ENCODE measurements at places on chromosomes 16 and 17.

GRCh38 chr16:71707199-71707598 is 17.3 kb downstream of the PHLPP2 start:
- no peak for DNase-seq

DNA sequence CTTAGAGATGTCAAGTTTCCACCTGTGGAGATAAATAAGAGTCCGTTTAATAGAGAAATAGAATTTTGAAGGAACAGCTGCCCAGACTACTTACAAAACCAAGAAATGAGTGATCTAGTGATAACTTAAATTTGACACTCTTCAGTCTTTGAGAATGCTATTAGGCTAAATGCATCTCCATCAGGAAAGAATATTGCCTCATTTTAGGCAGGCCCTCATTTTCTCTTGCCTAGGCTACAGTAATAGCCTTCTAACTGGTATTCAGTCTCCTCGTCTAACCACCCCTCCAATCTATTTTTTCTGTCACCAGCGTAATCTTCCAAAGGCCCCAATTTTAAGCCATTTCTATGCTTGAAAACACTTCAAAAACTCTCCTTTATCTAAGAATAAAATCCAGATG is 537.8 kb upstream of the CA10 start:
- no peak for DNase-seq

- DNase-seq: no peak
These were observed 1.7 kb downstream of the RASD1 start for GRCh38 chr17:17494499-17494869.

DNA sequence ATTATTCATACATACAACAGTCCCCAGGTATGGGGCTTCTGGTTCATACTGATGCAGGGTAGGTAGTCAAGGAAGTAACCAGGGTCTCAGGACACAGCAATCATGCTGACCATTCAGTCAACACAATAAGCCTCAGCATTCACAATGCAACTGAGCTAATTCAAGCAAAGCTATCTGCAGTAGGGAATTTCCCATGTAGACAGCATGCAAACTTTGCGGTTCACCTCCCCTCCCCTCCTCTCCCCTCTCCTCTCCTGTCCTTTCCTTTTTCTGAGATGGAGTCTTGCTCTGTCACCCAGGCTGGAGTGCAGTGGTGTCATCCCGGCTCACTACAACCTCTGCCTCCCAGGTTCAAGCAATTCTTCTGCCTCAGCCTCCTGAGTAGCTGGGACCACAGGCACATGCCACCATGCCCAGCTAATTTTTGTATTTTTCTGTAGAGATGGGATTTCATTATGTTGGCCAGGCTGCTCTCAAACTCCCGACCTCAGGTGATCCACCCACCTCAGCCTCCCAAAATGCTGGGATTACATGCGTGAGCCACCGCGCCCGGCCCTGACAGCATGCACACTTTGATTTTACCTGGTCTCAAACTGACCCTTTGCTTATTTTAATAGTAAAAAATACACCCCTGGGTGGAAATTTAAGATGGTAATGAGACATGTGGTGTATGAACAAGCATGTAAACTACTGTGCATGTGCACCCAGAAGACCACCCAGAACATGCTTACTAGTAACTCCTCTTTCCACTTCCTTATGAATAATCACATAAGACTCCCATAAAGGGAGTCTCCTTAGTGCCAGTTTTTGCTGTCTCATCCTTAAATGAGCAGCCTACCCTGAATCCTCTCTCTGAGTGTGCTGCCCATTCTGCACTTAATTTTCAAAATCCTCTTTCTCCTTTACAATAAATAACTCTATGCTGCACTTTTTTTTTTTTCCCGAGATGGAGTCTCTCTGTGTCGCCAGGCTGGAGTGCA is 9.3 kb upstream of the RNF135 start:
- no peak for DNase-seq

DNA sequence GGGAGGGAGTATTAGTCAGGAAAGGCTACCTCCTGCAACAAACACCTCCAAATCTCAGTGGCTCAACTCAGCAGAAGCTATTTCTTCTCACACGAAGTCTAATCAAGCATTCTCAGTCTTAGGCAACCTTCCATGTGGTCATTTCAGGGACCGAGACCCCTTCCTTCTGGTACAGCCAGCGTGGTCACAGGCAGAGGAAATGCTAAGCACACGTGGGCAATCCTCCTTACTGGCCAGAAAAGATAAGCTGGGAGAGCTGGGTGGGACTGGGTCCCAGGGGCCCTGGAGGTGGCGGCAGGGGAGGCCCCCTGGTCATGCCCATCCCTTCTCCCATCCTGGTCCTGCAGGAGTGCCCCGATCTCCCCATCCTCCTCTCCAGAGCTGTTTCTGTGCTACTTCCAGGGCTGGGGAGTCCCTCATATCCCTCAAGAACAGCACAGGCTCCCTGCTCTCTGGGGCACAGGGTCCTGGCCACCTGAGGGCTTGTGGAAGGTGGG is 5.7 kb upstream of the CX3CL1 start:
- DNase-seq: no peak

- no peak for DNase-seq
These were observed 6.0 kb upstream of the CPD start for GRCh38 chr17:30372755-30373154.

DNA sequence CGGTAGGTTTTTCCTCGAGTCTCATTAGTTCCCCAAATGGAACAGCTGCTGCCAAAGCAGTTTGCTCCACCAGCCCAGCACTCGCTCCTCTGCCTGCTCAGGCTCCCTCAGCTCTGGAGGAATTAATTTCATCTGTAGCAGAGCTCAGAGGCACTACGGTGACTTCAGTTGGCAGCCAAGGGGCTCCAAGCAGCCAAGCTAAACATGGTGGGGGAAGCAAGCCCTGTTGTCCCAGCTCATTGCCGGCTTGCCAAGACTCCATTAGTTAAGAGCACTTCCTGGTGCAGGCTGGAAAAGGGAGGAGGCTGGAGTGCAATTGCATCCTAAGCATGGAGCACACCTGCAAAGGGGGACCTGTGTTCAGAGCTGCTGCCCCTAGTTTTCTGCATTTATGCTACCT is 78.7 kb upstream of the GPRC5B start:
- DNase-seq: no peak

DNA sequence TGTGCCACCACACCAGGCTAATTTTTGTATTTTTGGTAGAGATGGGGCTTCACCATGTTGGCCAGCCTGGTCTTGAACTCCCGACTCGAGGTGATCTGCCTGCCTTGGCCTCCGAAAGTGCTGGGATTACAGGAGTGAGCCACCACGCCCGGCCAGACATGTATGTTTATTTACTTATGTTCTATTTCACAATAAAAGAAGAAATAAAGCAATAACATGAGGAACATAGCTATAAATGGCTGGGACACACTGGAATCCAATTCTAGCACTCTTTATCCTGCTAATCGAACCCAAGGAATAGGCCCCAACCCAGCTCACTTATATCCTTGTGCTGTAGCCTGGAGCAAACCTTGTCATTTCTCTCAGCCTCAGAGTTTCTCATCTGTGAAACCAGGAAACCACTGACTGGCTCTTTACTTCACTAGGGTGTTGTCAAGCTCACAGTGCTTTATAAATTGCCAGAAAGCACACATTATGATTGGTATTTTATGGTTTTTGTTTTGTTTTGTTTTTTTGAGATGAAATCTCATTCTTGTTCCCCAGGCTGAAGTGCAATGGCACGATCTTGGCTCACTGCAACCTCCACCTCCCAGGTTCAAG is 4.3 kb upstream of the ODAD4 start:
- no peak for DNase-seq

DNA sequence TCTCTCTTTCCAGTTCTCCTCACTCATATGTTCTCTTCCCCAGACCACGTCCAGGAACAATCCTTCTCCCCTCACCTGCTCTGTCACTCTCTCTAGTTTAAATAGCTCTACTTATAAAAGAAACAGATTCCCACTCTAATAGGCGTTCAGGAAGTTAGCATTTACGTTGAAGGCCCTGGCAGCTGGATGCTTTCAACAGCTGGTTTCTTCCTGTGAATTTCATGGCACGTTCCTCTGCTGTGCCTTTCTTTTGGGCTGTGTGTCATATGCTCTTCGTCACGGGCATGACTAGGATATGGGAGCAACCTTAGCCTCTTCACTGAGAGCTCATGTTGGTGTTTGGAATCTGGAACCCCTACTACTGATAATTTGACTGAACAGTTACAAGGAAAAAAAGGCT is 73.2 kb downstream of the ZNF18 start:
- no peak for DNase-seq

DNA sequence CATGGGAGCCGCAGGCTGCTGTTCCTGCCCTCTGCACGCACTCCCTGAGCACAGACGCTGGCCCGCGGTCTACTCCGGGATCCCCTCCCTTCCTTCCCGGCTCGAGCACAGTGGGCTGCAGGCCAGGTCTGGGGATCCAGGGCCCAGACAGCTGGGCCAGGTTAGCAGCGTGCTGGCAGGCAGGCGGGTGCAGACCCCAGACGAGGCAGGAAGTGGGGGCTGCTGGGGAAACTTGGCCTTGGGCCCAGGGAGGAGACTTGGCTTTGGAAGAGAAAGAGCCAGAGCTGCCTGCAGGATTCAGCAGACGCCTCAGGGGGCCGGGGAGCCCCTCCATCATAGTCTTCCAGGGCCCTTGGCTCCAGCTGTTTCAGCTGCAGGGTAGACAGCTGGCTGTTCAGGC is 30.2 kb upstream of the ABCC3 start:
- peak; percentile 15 for DNase-seq

DNA sequence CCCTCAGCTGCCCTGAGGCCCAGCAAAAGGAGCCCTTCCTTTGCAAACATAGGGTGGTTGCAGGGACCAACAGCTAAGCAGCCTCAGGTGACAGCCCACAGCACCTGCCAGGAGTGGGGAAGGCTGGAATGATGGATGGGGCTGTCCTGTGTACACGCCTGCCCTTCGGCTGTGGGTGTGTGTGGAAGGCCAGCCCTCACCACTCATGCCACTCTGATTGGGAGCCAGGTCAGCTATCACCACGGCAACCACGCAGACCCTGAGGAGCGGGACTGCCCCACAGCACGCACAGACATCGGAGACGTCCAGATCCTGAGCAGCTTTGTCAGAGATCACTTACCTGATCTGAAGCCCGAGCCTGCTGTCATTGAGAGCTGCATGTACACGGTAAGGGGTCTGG is 11.9 kb downstream of the PIPOX start:
- no peak for DNase-seq

DNA sequence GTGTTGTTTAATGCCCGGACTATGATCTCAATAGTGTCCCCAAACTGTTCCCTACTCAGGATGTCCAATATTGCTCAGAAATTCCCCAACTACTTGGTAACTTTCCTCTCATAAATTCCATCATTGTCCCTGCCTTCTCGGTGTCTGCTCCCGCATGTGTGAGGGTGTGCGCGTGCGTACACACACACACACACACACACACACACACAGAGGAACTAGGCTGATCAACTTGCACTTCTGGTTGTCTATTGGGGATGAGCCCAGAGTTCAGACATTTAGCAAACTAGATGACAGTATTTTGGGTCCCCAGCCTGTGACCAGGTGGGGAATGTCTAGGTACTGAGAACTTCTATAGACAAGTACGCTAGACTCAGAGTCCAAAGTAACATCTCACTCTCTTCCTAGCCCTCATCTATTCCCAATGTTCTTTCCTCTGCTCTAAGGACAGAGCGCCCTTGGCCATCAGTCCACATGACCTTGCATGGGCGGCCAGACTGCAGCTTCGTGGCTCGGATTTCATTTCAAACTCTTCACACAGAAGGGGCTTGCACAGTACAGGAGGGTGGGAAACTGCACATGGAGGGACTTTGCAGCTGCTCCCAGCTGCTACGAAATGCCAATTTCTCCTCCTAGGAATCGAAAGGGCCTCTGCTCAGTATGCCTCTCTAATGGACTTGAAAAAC is 5.3 kb downstream of the HS3ST3A1 start:
- DNase-seq: no peak

- DNase-seq: peak; percentile 14
These were observed 4.9 kb upstream of the RBL2 start for GRCh38 chr16:53429221-53429943.

- no peak for DNase-seq
These were observed 49.1 kb downstream of the SPAG9 start for GRCh38 chr17:51071556-51071955.

GRCh38 chr16:48099455-48099854 is 56.3 kb downstream of the ABCC12 start:
- DNase-seq: no peak

DNA sequence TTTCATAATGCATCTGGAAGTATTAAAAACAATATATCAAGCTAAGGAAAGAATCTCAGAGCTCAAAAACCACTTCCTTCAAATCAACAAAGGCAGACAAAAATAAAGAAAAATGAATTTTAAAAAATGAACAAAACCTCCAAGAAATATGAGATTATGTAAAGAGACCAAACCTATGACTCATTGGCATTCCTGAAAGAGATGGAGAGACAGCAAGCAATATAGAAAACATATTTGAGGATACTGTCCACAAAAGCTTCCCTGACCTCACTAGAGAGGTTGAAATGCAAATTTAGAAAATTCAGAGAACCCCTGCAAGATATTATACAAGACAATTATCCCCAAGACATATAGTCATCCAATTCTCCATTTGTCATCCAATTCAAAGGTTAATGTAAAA is 311.3 kb upstream of the SOX9 start:
- DNase-seq: no peak

GRCh38 chr17:20187049-20187448 is 177.9 kb downstream of the SPECC1 start:
- DNase-seq: no peak

DNA sequence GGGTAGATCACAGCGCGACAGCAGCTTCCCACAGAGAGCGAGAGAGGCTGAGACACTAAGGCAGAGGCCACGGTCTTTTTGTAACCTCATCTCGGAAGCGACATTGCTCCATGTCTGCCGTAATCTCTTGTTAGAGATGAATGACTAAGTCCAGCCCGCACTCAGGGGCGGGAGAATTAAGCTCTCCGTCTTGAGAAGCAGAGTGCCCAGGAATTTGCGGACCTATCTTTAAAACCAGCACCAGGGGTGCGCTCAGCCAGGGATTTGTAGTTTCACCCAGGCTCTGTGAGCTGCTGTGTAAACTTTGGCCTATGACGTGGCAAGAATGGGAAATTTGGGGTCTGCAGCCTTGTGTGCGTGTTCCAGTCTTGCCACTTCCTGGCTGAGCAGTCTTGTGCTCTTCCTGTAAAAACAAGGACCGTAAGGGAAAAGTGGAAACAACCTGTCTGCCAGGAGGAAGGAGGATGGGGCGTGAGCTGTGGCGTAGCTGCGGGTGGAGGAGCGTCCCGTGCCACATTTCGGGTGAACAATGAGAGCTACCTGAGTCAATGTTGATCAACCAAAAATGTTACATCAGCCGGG is 16.0 kb upstream of the JPH3 start:
- DNase-seq: no peak

DNA sequence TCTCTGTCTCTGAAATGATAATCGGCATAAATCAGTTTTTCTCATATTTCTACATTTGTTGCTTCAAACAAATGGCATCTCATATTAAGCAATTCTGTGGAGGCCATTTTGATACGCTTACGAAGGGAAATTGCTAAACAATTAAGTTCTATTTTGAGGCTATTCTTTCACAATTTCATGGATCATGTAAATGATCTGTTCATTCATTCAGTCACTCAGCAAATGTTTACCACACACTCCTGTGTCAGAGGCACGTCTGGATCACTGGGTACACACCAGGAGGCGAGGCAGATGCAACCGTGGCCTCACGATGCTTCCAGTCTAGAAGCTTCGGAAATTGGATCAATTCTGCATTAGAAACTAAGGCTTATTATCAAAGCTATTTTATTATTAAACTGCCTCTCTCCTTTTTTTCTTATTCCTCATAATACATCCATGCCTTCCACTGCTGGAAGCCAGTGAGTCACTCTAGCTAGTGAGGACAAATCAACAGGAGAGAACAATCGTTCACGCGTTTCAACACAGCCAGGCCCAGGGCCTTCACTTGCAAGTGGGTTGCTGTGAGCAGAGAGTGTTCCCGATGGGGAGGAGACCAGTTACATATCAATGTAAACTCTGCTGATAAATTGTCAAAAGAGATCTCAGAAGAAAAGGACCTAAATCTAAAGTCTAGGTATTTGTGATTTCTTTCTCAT is 11.3 kb upstream of the SLC39A11 start:
- DNase-seq: no peak
